HS-5 (cell line): ENCODE measurements at places on chromosomes 5 and 9.

GRCh38 chr5:53426512-53426830, 54.0 kb upstream of the FST start:
- no peak for DNase-seq

DNA sequence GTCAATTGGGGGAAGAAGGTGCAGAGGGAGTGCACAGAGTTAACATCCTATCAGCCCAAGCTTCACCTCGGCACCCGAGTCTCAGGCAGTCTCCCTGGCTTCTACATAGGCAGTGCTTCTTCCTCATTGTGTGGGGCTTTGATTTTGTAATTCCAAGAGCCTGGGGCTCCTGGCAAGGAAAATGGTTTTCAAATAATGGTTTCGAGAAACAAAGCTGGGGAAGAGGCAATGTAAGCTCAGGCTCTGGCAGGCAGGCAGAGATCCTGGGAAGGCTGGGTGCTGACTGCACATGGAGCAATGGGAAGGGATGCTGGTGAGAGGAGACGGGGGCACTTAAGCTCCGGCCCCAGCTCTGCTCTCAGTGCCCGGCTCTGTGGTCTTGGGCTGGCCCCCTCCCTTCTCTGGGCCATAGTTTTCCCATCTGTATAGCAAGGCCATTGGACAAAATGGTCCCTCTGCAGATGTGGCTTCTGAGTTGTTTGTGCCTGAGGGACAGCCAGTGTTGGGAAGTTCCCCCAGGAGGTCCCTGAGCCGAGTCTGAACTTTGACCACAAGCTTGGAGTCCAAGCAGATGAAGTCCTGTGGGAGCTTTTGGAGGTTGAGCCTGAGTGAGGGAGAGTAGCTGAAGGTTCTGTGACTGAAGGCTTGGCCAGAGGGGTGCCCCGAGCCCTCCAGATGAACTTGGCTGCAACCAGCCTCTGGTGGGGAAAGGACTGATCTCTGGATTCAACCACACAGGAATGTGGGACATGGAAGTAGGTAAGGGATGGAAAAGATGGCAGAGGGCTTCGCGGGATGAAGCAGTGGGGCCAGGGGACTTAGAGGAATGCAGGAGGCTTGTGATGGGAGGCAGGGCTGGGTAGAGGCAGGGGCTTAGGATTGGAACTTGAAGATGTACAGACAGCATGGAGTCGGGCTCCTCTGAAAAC, 28.5 kb upstream of the IL17B start:
- no peak for DNase-seq

- no peak for DNase-seq
These were observed 39.7 kb downstream of the DDX31 start for GRCh38 chr9:132630116-132630515.

DNA sequence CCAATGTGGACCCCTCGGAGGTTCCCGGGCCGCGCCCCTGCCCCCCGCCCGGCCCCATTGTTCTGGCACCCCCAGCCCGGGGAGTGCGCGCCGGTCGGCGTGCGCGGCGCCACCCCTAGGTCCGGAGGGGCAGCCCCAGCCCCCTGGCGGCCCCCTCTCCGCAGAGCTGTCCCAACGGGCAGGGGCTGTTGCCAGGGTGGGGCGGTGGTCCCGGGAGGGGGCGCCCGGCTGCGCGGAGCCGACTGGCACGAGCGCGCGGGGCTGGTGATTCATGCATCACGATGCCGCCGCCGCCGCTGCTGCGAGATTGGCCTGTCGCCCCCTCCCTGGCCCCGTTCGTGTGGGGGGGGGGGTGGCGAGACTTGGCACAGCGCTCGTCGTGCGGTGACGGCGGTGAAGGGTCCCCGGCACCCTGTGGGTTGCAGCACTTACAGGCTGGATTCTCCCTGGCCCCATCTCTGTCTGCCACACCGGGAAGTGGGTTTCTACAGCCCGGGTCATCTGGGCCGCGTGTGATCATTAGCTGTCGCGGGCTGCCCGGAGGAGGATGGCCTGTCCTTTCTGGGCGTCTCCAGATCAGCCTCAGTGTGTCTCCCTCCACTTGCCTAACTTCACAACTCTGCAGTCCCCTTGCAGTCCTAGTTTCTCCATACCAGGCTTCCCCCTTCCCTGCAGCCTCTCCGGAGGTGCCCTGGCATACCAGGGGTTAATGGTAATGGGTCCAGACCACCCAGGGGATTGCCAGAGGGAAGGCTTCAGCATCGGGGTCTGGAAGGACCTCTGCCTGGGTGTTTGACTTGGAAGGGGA, 858 bp downstream of the NCS1 start:
- DNase-seq, result no peak

DNA sequence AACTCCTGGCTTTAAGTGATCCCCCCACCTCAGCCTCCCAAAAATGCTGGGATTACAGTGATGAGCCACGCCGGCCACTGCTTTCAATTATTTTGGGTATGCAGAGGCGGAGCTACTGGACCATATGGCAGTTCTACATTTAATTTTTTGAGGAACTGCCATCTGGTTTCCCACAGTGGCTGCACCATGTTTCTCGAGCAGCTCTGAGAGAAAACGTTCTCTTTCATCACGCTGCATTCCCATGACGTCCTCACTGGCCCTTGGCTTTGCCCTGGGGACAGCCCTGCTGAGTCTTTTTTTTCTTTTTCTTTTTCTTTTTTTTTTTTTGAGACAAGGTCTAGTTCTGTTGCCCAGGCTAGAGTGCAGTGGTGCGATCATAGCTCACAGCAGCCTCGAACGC, 35.5 kb upstream of the GRHPR start:
- DNase-seq, result no peak
